Left renal pelvis (tissue), 4 donors: ENCODE measurements at places on chromosomes 7 and 10. TPM values are rescaled to one million over a fixed set of nuclear protein-coding genes. Genes with fewer than 3 reads are reported as not detected.

DNA sequence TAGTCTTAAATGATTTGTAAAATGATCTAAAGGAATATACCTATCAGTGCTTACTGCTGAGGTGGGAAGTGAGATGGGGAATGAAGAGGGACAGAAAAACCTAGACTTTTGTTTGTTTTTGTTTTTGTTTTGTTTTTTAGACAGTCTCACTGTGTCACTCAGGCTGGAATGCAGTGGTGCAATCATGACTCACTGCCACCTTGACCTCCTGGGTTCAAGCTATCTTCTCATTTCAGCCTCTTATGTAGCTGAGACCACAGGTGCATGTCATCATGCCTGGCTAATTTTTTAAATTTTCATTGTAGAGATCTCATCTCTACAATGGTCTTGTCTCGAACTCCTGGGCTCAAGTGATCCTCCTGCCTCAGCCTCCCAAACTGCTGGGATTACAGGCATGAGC lies 116.4 kb upstream of the SEM1 start:
- no peak for DNase-seq

HTR5A gene
- not detected for polyA plus RNA-seq

ZCCHC24 gene
- polyA plus RNA-seq = 21.4 TPM

SYPL1 gene
- 122 TPM for polyA plus RNA-seq

DNA sequence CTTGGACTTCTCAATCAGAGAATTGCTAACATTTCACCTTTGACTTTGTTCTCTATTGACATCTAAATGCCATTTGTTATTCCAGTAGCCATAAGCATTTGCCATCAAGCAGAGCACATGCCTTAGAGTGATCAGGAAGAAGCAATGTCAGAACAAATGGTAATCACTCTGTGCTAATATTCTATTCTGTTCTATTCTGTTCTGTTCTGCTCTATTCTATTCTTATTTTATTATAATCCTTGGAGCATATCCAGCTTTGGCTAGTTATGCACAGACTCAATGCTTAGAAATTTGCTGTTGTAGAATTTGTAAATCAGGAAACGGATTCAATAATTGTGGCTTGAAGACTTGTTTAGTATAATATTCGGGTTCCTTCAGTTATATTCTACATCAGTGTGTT lies 175.4 kb downstream of the EXOC4 start:
- DNase-seq = no peak

GRCh38 chr10:129294944-129295343 lies 172.1 kb upstream of the MGMT start:
- DNase-seq = no peak

GRCh38 chr10:103620891-103621782 lies 127.6 kb downstream of the NEURL1 start:
- DNase-seq = no peak

LIPJ gene
- 0.05 TPM for polyA plus RNA-seq

DNA sequence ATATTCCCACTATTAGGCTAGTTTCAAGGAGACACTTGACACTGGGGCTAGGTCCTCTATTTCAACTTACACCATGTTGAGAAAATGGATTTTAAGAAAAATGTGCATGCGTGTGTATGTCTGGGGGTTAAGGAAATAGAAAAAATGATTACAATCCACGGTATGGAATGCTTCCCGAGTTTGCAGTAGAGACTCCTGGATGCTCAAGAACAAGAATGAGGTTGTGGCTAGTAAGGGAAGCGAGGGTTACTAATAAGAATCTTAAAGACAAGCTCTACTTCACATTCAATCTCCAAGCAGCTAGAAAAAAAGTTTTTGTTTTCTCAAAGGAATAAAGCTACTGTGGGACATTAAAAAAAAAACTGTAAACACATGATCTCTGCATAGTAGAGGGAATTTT lies 54.7 kb downstream of the ANK3 start:
- no peak for DNase-seq

GRCh38 chr7:867001-867405 lies 9.4 kb upstream of the GET4 start:
- DNase-seq = peak; percentile 39

TES gene
- polyA plus RNA-seq = 68.5 TPM

ITIH2 gene
- polyA plus RNA-seq = 0.16 TPM

SLC16A9 gene
- polyA plus RNA-seq = 32.7 TPM

HMX3 gene
- not detected for polyA plus RNA-seq

TMEM236 gene
- 0.29 TPM for polyA plus RNA-seq

- DNase-seq = no peak
Observed at GRCh38 chr10:133310789-133311188, 2.1 kb downstream of the ZNF511 start.

DNA sequence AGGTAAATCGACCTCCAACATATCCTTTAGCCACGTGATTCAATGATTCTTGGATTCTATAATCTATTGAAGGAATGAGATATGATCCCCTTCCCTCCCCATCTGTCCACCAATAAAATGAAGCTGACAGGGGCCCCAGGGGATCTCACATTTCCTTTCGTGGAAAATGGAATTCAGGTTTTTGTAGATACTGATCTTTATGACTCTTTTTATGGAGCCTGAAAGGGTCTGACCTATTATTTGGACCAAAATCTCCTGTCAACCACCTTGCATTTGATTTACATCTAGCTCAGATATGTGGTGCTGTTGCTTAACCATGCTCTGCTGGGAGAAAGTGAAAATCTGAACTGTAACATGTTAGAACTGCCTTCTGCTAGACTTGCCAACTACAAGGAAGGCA lies 234.0 kb upstream of the CXCL12 start:
- no peak for DNase-seq

- no peak for DNase-seq
Observed at GRCh38 chr7:108525327-108525984, 479 bp downstream of the PNPLA8 start.

KIN gene
- polyA plus RNA-seq = 22.1 TPM

DNA sequence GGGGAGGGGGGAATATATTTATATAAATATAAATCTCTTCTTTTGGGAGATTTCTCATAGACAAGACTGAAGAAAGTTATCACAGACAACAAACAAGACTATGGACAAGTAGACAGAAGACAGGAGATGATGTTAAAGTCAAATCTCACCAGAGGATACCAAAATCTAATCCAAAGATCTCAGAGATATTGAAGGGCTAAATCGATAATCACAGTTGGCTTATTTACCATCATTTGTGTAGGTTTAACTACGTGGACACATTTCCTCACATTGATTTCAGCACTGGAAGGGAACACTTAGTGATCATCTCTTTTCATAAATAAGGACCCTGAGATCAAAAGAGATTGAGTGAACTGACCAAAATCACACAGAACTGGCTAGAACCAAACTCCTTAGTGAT lies 2.7 kb upstream of the INPP5F start:
- no peak for DNase-seq

DNA sequence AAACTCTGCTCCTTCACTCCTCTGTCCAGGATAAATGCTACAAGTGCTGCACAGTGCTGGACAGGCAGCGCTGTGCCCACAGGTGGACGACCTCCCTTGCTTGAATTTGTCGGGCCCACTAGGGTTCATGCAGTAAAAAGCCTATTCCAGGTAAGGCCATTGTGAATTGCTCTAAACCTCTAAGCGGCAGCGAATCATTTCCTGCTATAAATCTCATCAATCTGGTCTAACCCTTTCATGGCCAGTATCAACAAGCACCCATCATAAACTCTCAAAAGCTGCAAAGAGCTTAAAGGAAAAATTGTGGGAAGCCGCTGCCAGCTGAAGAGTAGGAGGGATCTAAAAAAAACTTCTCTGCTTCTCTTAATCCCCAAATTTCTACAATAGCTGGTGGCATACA lies 134.2 kb downstream of the SLC25A13 start:
- DNase-seq = no peak

- no peak for DNase-seq
Observed at GRCh38 chr10:104615136-104615535, 26.0 kb upstream of the SORCS3 start.
